ENCODE measurements at places on chromosomes 3 and 15.

DNA sequence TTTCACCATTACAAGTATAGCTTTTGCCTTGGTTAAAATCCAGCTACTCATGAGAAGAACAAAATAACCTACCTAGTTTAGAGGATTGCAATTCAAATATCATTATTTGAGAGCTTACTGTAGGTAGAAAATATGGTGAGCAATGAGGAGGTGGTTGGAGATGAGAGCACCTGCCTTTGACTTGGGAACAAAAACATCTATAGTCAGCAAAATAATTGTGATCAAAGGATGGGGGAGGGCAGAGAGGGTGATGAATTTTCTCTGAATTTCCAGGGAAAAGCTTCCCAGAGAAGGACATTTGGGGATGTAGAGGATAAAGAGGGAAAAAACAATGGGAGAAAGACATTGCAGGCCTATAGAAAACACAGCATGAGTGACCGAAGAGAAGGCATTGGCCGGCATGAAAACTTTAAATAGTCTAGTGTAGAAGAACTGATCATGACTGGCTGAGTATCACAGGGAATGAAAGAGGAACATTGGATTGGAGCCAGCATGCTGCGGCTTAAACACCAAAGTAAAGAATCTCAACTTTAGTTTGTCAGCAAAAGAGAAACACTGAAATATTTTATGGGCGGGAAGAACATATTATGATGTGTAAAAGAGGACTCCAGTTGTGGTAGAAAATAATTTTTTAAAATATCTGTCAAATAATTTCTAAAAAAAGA is 581.3 kb downstream of the UNC13C start:
- DNase-seq, result no peak

DNA sequence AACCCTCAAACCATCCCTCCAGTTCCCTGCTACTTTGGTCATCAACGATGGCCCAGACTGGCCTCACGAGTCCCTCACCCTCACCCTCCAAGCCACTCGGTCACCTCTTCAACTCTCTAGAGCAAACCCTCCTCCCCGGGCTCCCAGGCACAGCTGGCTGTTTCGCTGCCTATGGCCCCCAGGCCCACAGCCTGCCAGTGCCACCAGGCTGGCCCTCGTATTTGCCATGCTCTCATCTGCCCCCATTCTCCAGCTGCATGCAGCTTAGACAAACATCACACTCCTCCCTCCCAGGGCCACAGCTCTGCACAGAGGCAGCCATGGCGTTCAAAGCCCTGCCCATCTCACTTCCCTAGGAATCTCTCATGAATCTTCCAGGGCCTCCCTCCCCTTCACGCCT is 13.8 kb downstream of the RAB43 start:
- DNase-seq, result no peak

DNA sequence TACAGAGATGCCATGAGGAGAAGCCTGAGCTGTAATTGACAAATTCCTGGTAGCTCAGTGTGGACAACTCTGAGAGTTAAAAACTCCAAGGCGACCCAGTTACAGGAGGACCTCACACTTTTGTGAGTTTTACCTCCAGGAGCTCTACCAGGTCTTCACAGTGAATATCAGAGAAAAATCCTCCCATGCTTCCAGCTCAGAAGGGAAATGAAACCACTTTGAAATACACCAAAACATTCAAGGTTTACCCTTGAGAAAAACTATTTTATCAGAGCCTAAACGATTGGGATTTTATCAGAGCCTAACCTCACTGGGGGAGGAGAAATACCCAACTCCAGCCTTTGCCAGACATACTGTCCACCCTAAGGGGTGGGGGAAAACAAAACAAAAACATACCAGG is 52.4 kb downstream of the MCCC1 start:
- DNase-seq, result no peak

GRCh38 chr3:171453180-171453886 is 6.9 kb downstream of the TNIK start:
- DNase-seq, result no peak

- no peak for DNase-seq
These were observed 92.3 kb downstream of the FRMD5 start for GRCh38 chr15:44102675-44103254.

GRCh38 chr3:48088056-48088748 is 72.0 kb upstream of the MAP4 start:
- DNase-seq, result no peak

GRCh38 chr3:72231439-72232196 is 446.7 kb upstream of the PROK2 start:
- DNase-seq, result no peak

DNA sequence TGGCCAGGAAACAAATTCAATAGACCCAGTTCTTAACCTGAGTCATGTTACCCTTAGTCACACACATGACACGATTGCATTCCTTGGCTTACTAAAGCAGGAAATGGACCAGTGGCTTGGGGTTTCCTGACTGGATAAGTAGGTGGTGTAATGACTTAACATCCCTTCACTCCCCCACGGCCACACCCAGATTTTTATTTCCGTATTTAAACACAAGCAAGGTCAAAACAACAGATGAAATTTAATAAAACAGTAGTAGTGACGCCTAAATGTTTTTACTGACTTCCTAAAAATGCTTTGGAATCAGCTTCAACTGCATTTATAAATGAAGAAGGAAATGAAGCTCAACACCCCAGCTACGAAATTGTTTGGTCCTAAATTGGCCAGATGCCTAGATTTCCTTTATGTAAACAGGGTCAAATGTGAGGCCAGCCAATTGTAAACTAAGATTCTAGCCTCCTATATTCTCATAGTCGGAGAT is 324.3 kb downstream of the CHST2 start:
- DNase-seq, result no peak

DNA sequence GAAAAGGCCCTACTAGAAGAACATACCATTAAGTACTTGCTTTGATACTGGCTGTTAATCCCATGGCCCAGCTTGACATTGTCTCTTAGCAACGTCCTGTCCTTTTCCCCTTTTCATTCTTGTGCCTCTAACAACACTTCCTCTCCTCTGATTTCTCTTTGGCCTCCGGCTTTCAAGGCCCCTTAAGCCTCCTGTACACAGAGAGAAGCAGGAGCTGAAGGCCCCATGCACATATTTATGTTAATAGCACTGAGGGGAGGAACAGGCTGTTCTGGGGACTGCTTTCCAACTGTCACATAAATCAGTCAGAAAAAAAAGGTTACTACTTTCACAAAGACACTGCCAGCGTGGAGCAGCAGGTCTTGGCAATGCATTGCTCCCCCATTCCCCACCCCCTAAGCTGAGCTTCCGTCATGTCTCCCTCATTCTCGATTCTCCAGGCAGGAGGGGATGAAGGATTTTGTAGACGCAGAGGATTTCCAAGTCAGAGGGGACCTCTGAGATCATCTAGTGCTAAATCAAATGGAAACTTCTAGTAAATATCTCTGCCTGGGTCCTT is 257.4 kb upstream of the ADAMTS9 start:
- DNase-seq, result no peak

GRCh38 chr3:13647298-13648059 is 98.6 kb downstream of the FBLN2 start:
- no peak for DNase-seq

DNA sequence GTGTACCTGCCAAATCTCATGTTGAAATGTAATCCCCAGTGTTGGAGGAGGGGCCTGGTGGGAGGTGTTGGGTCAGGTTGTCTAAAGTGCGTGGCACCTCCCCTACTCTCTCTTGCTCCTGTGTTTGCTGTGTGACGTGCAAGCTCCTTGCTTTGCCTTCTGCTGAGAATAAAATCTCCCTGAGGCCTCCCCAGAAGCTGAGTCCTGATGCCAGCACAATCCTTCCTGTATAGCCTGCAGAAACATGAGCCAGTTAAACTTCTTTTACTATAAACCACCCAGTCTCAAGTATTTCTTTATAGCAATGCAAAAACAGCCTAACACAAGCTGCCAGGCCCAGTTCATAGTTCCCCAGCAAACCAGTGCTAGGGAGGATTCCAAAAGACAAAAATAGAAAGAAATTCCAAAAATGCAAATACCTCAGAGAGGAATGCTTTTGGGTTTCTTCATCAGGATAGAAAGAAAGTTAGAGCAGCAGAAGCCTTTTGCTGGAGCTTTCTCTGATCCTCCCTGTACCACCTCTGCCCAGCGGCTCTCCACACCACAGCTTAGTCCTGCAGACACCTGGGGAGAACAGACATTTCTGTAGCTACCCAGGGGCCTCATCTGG is 25.9 kb upstream of the CDV3 start:
- DNase-seq, result no peak

DNA sequence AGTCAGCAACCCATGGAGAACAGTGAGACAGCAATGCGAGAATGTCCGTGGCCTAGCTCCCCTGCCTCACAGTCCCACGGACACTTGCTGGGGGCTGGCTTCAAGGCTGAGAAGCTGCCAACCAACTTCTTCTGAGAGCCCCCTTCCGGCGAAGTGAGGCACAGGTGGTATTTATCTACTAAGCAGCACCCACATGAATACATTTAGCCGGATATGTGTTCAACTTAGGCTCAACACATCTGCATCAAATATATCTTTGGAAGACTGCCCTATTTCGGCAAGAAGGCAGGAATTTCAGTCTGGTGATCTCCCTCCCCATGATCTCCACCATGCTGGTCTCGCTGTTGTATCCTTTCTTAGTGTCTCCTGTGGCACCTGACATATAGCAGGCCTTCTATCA is 340.9 kb upstream of the NR2E3 start:
- DNase-seq, result no peak

- DNase-seq, result no peak
These were observed 110.8 kb downstream of the MFSD1 start for GRCh38 chr3:158912621-158913020.

DNA sequence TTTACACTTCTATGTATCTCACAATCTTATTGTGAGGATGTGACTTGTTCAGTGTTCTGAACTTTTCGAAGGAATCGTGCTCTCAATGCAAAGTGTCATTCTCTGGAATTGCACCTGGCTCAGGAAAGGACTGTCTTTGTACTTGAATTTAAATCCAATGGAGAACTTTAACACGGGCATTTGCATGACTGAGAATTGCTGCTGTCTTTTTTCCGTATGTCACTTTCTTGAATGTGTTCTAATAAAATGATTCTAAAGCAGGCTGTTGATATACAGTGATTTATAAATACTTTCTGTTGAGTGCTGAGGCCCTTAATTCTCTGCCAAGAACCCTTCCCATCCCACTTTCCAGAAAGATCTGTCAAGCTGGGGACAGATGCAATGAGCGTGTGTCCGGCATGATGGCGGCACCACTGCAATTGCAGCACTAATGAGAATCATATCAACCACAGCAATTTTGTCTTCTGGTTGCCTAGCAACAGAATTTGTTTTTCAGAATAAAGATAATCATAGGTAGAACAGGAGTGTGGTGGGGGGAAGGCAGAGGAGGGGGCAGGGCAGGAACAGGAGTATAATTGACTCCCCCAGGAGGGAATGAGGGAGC is 210.6 kb upstream of the UMPS start:
- DNase-seq, result no peak

- DNase-seq, result no peak
These were observed 145.5 kb downstream of the ATP10A start for GRCh38 chr15:25717457-25718168.

DNA sequence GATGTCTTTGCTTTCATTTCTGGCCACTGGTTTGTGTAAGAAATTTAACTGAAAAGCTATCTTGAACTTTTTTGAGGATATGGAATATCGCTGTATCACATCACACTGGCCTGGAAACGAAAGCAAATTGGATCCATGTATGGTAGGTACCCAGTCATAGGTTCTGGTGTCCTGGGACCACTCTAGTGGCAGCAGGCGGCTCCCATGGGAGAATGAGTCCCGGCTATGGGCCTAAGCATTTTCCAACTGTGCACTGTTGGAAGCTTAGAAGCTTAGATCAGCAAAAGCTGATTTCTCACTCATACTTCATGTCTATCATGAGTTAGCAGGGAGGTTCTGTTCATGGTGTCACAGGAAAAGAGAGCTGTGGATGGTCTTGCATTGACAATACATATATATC is 323.2 kb downstream of the PLCL2 start:
- DNase-seq, result no peak

DNA sequence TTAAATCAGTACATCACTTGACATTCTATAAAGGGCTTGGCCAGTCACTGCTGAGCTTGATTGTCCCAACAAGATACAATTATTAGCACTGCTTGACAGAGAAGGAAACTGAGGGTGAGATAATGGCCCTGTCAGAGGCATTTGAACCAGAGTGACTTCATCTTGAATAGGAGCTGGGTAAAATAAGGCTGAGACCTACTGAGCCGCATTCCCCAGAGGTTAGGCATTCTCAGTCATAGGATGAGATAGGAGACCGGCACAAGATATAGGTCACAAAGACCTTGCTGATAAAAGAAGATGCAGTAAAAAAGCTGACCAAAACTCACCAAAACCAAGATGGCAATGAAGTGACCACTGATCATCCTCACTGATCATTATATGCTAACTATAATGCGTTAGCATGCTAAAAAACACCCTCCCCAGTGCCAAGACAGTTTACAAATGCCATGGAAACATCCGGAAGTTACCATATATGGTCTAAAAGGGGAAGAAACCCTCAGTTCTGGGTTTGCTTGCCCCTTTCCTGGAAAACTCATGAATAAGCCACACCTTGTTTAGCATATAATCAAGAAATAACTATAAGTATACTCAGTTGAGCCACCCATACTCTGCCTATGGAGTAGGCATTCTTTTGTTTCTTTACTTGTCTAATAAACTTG is 239.1 kb upstream of the SETMAR start:
- DNase-seq, result no peak

- no peak for DNase-seq
These were observed 44.3 kb downstream of the TRIM69 start for GRCh38 chr15:44780608-44781007.

- DNase-seq, result no peak
These were observed 6.7 kb downstream of the TYRO3 start for GRCh38 chr15:41565702-41566101.

GRCh38 chr3:45664578-45664977 is 24.6 kb upstream of the SACM1L start:
- no peak for DNase-seq

- DNase-seq, result no peak
These were observed 478.6 kb downstream of the MAGI1 start for GRCh38 chr3:65560133-65560532.

GRCh38 chr15:64774037-64774628 is 1.3 kb downstream of the RBPMS2 start:
- DNase-seq, result no peak

Data from DMS 273 treated with DMSO at 0.1 percent for 48 hours (cell line).